SHP77 treated with DMSO at 0.1 percent for 48 hours (cell line): ENCODE measurements at places on chromosomes 1 and 21.

DNA sequence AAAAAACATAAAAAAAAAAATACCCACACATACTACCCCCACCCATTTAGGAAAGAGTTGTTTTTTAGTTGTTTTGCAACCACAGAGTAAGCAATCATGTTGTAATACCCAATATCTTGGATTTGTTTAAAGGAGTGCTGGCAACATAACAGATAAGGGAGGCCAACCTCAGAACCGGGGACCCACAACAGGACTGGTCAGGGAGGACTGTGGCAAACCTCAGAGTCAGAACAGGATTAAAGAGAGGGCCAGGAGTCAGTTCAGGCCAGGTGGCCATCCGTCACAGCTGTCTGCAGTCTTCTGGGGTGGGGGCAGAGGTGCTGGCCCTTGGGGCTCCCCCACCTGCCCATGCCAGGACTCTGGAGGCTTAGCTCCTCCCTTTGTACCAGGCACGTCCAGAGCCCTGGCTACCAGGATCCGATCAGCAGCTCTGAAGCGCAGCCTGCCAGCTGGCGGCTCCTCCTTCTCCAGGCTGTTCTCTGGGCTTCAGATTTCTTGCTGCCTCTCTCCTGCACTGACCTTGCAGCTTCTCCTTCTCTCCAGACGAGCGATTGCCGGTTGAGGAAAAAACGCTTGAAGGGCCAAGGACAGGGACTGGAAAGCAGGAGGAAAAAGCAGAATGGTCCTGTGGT, 7.9 kb downstream of the H6PD start:
- DNase-seq: no peak

GRCh38 chr21:32844076-32844475, 72.5 kb upstream of the PAXBP1 start:
- no peak for DNase-seq

DNA sequence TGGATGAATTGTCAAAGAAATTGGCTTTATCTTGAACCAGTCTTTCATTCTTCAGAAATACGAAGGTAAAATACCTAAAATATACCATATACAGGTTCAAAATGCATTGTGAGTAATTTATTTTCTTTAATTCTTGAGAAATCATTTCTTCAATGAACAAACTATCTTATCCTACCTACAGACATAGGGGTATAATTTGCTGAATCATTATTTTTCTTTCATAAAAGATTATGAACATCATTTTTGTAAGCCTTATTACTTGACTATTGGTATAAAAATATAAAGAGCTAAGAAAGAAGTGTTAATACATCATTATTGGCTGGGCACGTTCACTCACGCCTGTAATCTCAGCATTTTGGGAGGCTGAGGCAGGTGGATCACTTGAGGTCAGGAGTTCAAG, 167.7 kb downstream of the DNAH14 start:
- DNase-seq: no peak

GRCh38 chr1:201281573-201281972, 1.7 kb upstream of the PKP1 start:
- no peak for DNase-seq

DNA sequence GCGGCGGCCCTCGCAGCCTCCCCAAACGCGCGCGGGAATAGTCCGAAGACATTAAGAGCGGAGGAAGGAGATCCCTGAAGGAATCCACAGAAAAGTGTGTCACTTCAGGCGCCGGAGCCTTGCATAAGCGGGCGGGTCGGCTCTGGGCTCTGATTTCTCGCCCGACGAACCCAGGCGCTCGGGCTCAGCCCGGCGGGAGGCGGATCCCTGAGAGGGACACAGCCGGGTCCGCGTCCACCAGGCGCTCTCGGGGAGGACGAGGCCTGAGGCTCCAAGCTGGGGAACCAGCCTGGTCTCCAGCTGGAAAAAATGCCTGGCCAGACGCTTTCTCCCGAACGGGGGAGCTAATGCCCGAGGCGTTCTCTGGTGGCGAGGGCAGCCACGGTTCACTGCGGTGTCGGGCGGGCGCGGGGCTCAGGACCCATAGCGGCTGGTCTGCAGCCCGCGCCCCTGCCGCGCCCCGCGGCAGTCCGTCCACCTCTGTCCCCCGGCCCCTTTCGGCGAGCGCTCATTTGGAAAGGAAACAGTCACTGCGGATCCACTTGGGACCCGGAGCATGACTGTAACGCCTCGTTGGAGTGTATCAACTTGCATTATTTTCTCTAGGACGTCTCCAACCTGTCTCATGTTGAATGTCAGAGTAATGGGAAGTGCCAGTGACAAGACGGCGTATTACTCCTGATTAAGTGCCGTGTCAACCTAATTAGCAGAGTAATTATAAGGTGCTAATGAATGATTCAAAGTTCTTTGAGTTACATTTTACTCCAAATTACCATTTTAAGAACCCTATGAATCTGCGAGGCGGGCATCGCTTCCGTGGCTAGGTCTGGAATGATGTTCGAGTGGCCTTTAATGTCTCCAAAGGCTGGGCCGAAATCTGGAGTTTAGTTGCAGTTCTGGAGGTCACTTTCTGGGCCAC, 1.6 kb upstream of the BARHL2 start:
- no peak for DNase-seq

GRCh38 chr1:239268007-239268406, 118.4 kb upstream of the CHRM3 start:
- DNase-seq: no peak

DNA sequence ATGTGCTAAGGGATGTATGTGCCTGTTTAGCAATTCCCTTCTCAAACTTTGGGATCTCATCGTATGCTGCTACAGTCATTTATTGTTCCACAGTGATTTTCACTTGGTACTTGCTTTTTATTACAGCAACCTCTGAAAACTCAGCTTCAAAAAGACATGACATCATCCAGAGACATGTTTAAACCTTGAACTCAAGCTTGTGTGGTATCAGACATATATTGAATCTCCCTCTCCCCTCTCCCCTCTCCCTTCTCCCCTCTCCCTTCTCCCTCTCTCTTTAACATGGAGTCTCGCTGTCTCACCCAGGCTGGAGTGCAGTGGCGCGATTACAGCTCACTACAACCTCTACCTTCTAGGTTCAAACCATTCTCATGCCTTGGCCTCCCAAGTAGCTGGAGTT, 19.5 kb upstream of the TUT4 start:
- DNase-seq: no peak

DNA sequence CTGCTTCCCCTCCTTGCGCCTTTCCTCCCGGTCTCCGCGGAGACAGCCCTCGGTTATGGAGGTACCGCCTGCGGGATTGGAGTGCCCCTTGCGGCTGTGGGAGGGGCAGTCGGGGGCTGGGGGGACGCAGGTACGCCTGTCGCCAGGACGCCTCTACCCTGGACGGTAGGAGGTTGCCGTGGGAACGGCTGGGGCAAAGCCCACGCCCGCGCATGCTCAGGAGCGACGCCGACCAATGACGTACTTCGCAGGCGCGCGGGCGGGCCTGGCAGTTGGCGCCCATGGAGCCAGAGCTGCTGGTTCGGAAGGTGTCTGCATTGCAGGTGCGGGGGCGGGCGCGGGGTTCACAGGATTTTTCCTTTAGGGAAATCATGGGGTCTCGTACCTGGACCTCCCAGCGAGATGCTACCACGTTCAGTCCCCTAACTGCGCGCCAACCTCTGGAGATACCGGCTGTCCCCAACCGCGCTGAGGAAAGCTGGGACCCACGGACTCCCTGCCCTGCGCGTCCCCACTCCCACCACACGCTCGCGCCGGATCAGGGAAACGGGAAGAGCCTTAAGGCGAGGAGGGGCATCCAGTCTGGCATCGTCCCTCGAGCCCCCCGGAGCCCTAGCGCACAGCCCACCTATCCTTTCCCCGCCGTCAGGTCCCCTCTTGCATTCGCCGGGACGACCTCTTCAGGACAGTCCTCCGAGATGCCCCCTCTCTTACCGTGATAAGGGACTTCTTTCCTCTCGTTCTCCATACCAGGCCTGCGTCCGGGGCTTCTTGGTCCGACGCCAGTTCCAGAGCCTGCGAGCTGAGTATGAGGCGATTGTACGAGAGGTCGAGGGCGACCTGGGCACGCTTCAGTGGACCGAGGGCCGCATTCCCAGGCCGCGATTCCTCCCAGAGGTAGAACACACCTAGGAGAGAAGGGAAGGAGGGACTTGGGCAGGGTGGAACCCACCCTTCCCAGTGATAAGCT, at the start of gene IQCC:
Gene IQCC (plus strand): TSS at position 271 of the 970 bp plus-strand sequence. CDS start 11 bp downstream, at position 282.
- peak; percentile 86 for DNase-seq

DNA sequence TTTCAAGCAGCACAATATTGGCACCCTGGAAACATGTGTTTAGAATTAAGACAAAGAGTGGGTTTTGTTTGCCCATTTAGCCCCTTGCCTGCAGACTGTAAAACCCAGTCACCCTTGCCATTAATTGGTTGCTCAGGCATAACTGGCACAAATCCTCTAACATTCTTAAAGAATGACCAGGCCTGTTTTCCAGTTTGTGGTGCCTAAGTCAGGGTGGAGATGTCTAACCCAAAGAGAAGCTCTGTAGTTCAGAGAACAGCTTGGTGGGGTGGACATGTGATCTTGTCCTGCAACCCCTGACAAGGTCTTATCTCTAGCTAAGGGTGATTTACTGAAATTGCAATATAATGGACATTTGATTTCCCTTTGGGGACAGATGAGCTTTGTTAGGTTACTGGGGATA, 8.8 kb upstream of the ANGPTL7 start:
- DNase-seq: no peak

DNA sequence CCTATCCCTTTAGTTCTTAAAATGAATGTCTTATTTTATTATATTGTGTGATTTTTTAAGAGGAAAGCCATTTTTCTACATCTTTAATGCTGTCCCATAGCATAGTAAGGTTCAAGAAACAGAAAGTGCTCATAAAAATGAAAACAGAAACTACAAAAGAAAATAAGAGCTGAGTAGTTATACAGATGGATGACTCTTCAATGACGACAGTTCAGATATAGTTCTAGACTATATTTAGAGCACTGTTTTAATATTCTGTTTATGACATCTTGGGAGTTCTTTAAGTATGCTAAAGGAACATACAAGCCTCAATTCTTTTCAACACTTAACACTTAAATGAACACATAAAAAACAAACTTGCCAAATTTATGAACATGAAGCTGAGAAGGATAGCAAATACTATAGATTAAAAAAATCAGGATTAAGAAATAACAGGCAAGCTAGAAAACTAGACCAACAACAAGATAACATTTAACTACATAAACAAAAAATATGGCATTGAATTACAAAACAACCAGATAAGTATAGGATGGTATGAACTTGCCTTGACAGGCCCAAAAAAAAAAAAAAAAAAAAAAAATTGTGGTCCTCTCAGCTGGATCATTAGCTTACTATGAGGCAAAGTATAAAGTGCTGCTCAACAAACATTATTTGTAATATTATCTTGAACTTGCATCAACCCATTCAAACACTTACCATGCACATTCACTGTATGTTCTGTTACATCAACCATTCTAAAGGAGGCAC, 87.9 kb downstream of the ZZZ3 start:
- no peak for DNase-seq

GRCh38 chr1:56452027-56453011, 127.0 kb downstream of the PLPP3 start:
- no peak for DNase-seq

DNA sequence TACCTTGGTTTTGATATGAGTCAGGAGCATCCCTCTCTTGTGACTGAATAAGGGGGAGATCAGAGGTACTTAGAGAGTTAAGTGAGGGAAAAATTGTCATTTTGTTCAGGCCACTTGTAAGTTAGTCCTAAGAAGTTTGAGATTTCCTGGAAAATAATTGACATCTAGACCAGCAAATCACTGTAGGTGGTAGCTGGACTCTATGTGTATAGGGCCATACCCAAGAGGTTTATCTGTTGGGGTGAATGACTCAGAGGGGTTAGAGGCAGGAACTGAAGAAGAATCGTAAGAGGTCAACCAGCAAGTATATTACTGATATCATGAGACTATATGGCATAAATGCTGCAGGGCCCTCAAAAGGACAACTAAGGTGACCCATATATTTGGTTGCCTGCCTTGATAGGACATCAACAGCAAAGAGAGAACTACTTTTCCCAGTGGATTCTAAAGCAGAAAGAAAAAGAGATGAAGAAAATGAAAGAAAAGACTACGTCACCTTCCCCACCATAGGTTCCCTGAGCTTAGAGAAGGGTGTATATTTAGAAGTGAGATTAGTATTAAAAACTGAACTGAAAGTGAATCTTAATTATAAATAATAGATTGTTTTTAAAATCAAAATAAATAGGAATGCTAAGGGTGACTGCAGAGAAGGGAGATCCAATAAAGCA, 8.0 kb upstream of the RNPC3 start:
- no peak for DNase-seq

DNA sequence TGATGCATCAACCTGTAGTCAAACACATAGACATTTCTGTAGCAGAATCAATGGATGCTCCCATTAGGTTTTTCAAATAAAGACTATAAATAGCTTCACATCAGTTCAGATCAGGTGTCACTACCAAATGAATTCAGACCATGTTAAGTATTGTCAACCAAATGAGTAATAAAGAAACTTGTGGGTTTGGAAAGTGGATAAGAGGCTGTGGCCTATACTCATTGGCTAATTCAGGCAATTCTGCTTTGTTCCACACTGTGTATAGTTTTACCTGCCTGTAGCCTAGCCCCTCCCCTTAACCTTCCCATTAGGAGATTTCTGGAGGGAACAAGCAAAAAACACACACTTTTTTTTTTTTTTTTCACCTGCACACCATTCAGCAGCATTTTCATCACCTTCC, 321.2 kb downstream of the HLX start:
- DNase-seq: no peak

GRCh38 chr1:167987174-167987573, 50.3 kb upstream of the MPC2 start:
- DNase-seq: no peak

- no peak for DNase-seq
These were observed 149.3 kb downstream of the ADGRL2 start for GRCh38 chr1:81950037-81950436.

DNA sequence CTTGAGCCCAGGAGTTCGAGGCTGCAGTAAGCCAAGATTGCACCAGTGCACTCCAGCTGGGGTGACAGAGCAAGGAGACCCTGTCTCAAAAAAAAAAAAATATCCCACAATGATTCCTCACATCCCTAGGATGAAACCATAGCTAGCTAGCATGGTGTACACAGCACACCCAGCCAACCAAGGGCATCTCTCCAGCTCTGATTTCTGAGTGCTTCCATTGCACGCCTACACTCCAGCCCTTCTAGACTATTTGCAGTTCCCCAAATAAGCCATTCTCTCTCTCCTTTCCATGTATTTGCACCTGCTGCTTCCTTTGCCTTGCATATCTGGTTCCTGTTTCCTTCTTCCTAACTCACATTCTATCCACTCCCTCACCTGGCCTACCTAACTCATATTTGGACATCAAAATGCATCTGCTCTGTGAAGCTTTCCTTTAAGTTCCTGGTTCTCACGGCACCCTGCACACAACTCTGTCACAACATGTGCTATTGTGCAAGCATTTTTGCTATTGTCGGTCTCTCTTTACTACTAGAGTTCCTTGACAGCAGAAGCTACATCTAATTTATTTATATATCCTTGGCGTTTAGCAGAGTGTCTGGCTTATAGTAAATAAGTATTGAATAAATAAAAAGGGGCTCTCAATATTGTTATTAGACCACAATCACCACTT, 2.4 kb upstream of the ELAPOR1 start:
- DNase-seq: no peak

- DNase-seq: no peak
These were observed 7.2 kb downstream of the NADK start for GRCh38 chr1:1771096-1771495.

GRCh38 chr1:30864681-30865080, 43.9 kb downstream of the SDC3 start:
- DNase-seq: no peak

GRCh38 chr1:211843507-211844298, 13.1 kb upstream of the LPGAT1 start:
- no peak for DNase-seq
